Caudate nucleus (tissue), 63 donors: ENCODE measurements at places on chromosomes 12 and 14.

DNA sequence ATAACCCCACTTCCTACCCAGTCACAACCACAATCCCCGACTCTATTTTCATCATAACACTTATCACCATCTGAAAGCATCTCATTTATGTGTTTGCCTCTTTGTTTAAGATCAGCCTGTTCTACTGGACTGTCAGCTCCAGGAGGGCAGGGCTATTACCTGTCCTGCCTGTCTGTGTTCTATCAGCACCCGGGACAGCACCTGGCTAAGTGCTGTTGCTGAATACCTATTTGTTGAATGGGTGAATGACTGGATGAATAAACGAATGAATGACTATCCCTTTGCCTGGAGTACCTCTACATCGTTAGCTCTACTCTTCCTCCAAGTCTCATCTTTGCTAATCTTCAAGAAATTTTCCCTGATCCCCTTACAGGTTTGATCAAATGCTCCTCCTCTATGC lies 69.0 kb downstream of the WSCD2 start:
- no peak for DNase-seq

DNA sequence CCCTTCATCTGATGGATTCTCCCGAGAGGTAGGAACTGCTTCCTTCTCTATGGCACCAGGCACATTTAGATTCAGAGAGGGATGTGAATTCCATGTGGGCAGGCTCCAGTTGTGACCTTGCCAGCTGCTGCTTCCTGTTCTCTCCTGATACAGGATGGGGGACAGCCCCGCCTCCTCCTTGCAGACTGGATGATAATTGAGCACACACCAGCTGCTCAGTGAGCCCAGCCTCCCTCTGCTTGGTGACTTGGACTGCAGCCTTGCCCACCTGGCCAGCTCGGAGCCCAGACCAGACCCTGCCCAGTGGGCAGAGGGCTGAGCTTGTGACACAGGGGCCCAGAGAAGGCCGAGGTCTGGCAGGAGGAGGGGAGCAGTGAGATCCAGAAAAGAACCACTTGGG lies 90.2 kb downstream of the CALM1 start:
- no peak for DNase-seq

GRCh38 chr12:39915249-39915648 lies 190.6 kb downstream of the SLC2A13 start:
- DNase-seq: no peak

GRCh38 chr12:128627659-128628058 lies 196.1 kb downstream of the SLC15A4 start:
- no peak for DNase-seq

DNA sequence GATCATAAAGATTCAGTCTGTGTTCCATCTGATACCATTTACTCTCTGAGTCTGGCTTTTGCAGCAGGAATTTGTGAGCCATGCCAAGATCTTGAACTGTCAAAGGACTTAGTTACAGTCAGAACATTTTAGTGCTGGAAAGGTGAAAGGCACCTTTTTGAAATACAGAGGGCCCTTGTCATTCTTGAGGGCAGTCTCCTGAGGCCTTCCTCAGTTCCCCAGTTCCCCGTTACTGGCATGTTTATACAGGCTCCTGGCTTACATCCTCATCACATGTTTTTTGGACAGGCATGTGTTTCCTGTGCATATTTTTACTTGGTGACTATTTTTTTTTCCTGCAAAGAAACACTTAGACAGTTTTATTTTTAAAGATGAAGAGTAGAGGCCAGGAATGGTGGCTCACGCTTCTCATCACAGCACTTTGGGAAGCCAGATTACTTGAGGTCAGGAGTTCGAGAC lies 21.0 kb downstream of the CFAP54 start:
- no peak for DNase-seq

GRCh38 chr12:56628671-56629458 lies 1.3 kb downstream of the BAZ2A start:
- no peak for DNase-seq
